ENCODE measurements at places on chromosomes 2 and 18. TPM values are rescaled to one million over a fixed set of nuclear protein-coding genes. Genes with fewer than 3 reads are reported as not detected.

VSNL1 gene
- total RNA-seq, result not detected

SAG gene
- total RNA-seq, result under 0.01 TPM

C2orf66 gene
- total RNA-seq, result 0.27 TPM

ZAP70 gene
- total RNA-seq, result 19.1 TPM

- no peak for DNase-seq
Measured at GRCh38 chr2:47653902-47654789, 128.8 kb upstream of the MSH6 start.

GRCh38 chr18:76589316-76589715, 94.3 kb upstream of the ZNF516 start:
- no peak for DNase-seq

DNA sequence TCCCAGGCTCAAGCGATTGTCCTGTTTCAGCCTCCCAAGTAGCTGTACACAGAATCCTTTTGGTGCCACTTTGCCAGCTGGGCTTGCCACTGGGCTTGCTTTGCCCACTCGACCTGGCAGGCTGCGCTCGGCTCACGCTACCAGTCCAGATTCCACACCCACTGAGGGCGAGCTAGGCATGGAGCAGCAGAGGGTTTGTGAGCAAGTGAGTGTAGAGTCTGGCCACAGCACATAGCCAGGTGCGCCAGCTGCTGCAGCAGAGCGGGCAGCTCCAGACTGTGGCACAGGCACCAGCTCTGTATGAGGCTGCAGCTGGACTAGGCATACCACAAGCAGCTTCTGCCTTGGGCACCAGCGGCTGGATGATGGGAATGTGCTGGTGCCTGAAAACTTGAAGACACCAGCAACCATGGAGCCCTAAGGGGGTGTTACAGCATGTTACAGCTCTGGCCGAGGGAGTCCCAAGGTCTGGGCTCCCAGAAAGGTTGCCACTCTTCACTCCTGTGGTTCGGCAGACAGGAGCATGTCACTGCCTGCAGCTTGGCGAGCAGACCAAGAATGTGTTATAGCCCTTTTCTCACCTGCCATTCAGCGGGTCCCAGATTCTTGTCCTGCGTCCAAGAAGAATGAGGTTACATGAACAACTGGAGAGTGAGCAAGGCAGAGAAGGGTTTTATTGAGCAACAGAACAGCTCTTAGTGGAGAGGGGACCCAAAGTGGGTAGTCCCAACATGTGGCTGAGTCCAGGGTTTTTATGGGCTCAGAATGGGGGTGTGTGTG, 12.9 kb downstream of the SMARCAL1 start:
- no peak for DNase-seq

DNA sequence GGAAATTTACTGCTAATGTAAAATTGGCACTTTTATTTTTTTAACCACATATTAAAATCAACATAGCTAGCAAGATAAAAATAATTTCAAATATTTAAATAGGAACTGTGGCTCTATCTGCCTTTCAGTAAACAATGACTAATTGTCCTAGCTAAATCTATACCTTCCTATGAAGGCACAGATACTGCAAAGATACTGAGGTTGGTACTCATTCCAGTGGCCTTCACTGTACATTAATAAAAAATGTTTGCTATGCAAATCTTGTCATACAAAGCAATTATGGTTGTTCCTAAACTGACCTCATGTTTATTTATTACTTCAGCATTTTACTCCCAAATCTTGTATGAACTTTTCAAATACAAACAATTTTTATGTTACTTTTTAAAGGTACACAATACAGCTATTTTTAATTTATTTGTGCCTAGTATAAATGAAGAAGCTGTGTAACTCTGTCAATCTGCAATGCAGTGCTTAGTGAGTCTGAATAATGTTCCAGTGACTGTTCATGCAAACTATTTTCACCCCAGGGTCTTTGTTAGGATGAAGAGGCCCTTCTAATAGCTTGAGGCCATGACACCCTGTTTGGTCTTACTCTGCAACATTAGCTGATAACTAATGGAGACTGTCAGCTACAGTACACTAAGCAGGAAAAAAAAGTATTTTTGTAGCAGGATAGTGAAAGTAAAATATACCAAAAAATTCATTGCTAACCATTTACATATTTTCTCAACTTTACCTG, 9.3 kb upstream of the ERBB4 start:
- no peak for DNase-seq

GRCh38 chr2:529424-529823, 147.8 kb downstream of the TMEM18 start:
- no peak for DNase-seq

- no peak for DNase-seq
Measured at GRCh38 chr2:163655667-163656066, 80.1 kb downstream of the FIGN start.

GRCh38 chr2:71831193-71831577, 316.5 kb downstream of the CYP26B1 start:
- no peak for DNase-seq

DNA sequence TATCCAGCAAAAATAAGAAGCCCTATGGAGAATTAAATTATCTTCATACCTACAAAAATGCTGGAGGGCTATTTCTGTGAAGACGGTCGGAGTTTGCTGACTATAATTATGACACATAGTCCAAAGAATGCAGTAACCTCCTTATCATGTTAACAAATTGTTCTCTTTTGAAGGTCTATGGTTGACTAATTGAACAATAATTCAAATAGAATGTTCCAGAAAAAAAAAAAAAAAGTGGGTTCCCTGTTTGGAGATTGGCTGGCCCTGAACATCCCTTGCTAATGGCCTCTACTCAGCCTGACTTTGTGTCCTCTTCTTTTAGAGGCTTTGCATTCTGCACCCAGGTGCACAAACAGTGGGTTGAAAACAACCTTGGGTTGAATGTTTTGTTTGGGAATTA, 82.8 kb upstream of the CCBE1 start:
- no peak for DNase-seq

- DNase-seq, result no peak
Measured at GRCh38 chr2:163610817-163611556, 124.8 kb downstream of the FIGN start.

DNA sequence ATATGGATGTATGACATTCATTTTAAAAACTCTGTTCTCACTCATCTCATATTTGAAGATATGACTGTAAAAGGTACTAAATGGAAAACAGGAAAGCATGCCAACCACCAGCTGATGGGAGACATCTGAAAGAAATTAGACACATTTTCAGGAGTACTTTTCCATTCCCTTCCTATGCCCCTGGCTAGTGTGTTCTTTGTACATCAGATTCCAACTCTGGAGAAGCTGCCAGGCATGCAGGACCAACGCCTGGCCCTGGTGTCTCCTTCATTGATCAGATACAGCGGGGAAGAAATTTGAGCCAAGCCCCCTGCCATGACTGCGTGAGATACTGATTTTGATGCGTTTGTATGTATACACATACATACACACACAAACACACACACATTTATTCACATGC, 599.0 kb upstream of the SYT4 start:
- DNase-seq, result no peak

DNA sequence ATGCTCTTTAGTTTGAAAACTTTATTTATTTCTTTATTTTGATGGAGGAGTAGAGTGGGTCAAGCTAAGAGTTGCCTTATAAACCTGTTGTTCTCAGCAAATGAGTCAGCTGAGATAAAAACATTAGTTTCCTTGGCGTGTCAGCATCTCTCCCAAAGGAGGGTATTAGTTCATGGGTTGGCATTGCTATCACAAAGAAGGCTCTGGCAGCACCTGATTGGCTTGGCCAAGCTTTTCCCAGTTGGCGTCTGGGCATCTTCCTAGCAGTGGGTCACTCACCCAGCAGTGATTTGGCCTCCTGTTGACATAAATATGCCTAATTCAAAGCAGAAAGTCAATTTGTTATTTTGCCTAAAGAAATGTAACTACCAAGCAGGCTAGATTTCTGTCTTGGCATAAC, 200.7 kb upstream of the TNP1 start:
- DNase-seq, result no peak

All from hematopoietic multipotent progenitor cell (in vitro differentiated cells).